ENCODE measurements at places on chromosomes 3 and 15.

GRCh38 chr15:58065445-58066041, at the start of gene ALDH1A2:
ALDH1A2 (minus strand) TSS chr15:58065711; CDS start chr15:58065650, 61 bp downstream.
- peak; percentile 6 for DNase-seq

GRCh38 chr3:38992117-38992760, 59.5 kb downstream of the SCN11A start:
- no peak for DNase-seq

DNA sequence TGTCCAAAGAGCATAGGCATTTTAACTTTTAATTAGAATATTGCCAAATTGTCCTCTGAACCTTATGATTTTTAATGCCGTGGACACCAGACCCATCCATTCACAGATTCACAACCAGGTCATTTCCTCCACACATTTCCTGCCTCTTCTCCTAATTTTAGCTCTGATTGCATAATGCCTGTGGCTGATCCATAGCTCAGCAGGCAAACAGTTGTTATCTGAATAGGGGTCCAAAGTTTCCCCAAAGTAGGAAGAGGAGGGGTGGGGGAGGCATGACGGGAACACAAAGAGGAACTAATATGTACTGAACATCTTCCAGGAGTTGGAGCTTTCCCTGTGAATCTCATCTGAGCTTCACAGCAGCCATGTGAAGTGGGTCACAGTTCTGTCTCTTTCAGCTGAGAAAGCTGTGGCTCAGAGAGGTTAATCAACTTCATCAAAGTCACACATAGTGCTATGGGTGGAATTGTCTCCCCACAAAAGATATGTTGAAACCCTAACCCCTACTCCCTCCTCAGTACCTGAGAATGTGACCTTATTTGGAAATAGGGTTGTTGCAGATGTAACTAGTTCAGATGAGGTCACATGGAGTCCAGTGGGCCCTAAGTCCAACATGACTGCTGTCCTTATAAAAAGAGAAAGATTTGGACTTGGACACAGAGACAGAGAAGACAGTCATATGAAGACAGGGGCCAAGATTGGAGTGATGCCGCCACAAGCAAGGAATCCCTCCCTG, 106.7 kb upstream of the AGBL1 start:
- no peak for DNase-seq

DNA sequence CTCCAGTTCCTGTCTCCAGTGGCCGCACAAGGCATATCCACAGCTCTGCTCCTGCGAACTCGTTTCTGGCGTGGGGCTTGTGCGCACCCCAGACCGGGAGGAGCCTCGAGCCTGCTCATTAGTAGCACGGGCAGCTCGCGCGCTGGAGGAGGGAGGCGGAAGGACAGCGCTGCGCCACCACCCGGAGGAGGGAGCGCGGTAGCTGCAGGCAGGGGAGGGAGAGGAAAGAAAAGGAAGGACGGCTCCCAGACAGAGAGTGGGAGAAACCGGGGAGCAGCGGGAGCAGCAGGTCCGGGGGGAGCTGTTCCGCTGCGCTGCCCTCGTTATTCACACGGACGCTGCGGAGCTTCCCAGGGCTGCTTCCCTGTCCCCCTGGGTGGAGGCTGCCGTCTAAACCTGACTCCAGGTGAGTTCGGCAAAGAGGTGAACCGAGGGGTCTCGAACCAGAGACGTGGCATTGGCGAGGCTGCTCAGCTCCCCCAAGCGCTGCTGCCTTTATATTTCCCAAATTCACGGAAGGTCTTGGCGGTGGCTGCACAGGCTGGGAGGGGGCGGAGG, 121.3 kb upstream of the ZNF717 start:
- DNase-seq: no peak

- no peak for DNase-seq
These were observed 47.6 kb downstream of the SHOX2 start for GRCh38 chr3:158058495-158059130.

DNA sequence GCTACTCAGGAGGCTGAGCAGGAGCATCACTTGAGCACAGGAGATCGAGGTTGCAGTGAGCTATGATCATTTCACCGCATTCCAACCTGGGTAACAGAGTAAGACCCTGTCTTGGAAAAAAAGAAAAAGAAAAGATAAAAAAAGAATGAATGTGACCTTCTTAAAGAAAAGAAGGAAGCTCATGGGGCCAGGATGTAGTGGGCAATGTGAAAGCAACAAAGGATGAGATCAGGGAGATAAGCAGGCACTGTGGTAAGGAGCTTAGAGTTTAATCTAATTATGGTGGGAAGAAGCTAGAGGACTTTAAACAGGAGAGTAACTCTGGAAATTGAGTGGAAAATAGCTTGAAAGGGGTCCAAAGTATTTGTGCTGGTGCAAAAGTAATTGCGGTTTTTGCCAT, 231.6 kb upstream of the UBE2E2 start:
- no peak for DNase-seq

DNA sequence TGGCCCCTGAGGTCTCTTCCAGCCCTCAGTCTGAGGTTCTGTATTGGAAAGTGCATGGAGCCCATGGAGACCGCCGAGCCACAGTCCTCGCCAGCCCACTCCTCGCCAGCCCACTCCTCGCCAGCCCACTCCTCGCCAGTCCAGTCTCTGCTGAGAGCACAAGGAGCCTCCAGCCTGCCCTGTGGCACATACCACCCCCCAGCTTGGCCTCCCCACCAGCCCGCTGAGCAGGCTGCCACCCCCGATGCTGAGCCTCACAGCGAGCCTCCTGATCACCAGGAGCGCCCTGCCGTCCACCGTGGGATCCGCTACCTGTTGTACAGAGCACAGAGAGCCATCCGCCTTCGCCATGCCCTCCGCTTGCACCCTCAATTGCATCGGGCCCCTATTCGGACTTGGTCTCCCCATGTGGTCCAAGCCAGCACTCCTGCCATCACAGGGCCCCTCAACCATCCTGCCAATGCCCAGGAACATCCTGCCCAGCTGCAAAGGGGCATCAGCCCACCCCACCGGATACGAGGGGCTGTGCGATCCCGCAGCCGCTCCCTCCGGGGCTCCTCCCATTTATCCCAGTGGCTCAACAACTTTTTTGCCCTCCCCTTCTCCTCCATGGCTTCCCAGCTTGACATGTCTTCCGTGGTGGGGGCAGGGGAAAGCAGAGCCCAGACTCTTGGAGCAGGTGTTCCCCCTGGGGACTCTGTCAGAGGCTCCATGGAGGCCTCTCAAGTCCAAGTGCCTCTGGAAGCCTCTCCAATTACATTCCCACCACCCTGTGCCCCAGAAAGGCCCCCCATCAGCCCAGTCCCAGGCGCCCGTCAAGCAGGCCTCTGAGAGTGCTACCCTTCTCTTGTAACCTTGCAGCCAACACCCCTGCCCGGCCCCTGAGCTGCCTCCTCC, 40.9 kb downstream of the PML start:
- no peak for DNase-seq

- no peak for DNase-seq
These were observed 301.4 kb downstream of the RBMS3 start for GRCh38 chr3:29582273-29582672.

DNA sequence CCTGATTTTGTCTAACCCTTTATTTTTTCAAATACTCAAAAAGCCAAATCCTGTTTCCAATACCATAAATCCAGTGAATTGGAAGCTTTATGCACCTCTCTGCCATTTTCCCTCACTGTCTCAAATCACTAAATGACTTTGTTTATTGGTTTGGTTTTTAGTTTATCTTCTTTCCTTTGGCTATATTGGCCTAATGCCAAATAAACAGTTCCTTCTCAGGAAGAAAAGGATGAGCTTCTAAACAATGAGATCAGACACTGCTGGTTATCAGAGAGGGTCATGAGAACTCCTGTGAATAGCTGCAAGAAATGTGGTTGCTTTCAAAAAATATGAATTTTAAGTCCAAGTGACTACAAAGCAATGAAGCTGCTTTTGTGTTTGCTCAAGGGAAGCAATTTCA, 359.9 kb downstream of the MECOM start:
- DNase-seq: no peak

- DNase-seq: no peak
These were observed 185.2 kb upstream of the IL12A start for GRCh38 chr3:159803459-159803858.

DNA sequence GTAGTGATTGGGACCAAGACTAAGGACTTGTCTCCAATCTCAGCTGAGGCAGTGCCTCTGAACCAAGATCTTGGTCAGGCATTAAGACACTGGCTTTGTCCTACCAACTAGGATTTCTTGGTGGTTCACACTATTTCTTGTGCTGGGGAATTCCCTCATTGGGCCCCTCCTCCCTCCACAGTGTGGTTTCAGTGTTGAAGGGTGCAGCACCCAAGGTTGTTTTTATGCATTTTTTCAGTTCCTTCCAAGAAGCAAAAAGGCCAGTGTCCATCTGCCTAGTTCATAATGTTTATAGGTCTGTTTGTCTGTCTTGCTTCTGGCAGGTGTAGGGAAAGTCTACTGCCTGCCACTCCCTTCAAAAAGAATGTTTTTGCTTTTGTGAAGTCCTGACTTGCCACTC, 10.6 kb upstream of the ITPKA start:
- peak; percentile 53 for DNase-seq

- DNase-seq: no peak
These were observed 73.3 kb downstream of the ABHD5 start for GRCh38 chr3:43764056-43764455.

- no peak for DNase-seq
These were observed 319.6 kb downstream of the ZBTB20 start for GRCh38 chr3:114827495-114827894.

DNA sequence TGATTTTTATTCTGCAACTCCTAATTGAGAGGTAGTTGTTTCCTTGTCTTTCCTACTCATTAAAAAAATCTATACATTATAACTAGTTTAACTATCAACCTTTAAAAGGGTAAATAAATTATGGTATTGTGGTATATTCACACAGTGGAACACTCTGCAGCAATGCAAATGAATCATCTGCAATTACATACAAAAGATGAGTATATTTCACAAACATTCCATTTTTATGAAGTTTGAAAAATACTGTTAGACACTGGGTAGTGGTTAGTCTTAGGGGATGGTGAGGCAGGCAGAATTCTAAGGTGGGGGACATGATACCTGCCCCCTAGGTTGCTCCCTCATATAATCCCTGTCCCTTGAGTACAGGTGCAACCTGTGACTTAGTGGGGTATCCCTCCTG, 44.0 kb upstream of the MAGI1 start:
- DNase-seq: no peak

DNA sequence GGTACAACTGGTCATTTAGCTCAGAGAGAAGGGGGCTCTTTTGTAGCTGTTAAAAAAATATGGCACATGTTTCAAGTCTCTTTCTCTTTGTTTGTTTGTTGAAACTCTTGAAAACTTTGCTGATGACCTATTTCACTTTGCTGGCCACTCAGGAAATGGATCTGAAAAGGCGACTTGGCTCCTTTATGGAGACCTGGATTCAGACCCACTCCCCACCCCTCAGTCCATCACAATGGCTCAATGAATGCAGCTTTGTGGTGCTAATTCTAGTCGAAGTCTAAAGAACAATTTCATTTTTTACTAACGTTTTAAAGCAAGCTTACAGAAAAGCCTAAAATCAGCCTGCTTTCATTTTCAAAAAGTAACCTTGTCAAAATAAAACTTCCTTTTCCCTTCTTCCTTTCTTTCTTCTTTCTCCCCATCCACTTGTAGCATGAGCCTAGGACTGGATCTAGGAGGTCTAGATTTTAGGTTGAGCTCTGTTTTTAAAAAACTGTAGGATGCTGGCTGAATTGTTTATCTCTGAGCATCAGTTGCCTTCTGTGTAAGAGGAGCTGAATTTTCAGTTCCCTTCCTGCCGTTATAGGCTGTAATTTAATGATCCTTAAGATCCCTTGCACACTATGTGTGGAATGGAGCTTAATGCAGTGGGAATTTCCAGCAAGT, 165.5 kb upstream of the FEZF2 start:
- no peak for DNase-seq

DNA sequence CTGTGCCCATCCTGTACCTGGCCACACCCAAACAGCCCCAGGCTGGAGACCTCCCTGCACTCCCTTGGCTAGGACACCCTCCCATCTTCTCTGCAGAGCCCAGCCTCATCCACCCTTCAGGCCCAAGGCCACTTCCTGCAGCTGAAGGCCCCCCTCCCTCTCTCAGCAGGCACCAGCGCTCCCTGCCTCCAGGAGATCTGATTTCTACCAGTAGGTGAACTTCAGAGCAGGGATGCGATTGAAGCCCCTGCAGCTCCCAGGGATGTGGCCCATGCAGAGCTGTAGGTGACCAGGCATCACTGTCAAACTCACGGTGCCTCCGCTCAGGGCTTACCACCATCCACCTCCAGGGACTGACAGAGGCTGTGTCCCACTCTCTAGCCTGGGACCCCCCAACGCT, 96.3 kb downstream of the NUP210 start:
- DNase-seq: no peak

- no peak for DNase-seq
These were observed 6.1 kb downstream of the ZIC1 start for GRCh38 chr3:147415286-147415685.
